ENCODE measurements at places on chromosomes 3 and 15. TPM values are rescaled to one million over a fixed set of nuclear protein-coding genes. Genes with fewer than 3 reads are reported as not detected.

DNA sequence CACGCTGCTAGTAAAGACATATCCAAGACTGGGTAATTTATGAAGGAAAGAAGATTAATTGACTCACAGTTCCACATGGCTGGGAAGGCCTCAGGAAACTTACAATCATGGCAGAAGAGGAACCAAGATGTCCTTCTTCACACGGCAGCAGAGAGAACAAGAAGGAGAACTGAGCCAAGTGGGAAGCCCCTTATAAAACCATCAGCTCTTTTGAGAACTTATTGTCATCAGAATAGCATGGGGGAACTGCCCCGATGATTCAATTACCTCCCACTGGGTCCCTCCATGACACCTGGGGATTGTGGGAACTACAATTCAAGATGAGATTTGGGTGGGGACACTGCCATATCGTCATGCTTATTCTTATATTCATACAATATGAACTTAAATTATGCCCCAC, 49.0 kb downstream of the DUT start:
- DNase-seq, result no peak
- no peaks in the 10 kb centered on the region for H3K4me1 ChIP-seq
- no peaks in the 10 kb centered on the region for H3K27me3 ChIP-seq
- no peak overlapping the region for H3K4me3 ChIP-seq
- H3K36me3 ChIP-seq, result no peaks in the 10 kb centered on the region

GRCh38 chr3:180284331-180285110, 247.8 kb upstream of the PEX5L start:
- H3K4me3 ChIP-seq, result no peak overlapping the region
- H3K27ac ChIP-seq, result no peak overlapping the region
- no peaks in the 10 kb centered on the region for H3K4me1 ChIP-seq
- no peak for DNase-seq
- H3K27me3 ChIP-seq, result no peaks in the 10 kb centered on the region
- H3K36me3 ChIP-seq, result no peaks in the 10 kb centered on the region

DNA sequence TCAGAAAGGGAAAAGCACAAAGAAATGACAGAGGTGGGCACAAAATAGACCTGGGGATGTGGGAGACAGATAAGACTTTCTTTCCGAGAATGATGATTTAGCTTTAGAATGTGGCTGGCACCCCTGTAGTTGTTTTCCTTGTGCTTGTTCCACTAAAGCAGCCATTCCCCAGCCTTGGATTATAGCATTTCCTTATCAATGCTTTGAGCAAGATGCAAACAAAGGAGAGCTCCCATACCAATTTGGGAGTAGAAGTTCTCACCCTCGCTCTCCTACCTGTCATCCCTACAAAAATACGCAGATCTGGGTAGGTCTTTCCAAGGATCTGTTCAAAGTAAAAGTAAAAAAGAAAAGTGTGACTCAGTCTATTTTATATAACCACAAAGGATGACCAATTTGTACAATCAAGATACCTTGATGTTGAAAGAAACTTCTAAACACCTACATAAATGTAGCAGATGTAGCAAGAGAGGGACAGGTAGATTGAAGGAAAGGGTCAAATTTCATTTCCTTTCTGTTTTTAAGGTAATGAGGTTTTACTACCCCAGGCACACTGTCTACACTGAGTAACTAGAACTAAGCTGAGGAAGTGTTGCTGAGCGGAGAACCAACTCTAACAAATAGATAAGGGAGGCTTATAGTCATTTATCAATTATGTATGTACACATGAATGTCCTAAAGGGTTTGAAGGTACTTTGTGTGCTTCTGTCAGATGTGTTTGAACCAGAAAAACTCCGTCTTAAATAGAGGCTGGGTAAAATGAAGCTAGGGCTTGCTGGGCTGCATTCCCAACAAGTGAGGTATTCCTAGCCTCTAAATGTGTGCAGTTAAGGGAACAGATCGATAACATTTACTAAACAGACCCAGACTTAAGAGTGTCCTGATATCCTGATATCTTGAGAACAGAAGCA, 91.1 kb upstream of the LRRN1 start:
- DNase-seq, result no peak
- no peaks in the 10 kb centered on the region for H3K27me3 ChIP-seq
- H3K4me3 ChIP-seq, result no peak overlapping the region
- H3K36me3 ChIP-seq, result no peaks in the 10 kb centered on the region
- no peaks in the 10 kb centered on the region for H3K4me1 ChIP-seq

GRCh38 chr3:87867001-87867400, 191.8 kb downstream of the CGGBP1 start:
- no peaks in the 10 kb centered on the region for H3K27me3 ChIP-seq
- H3K36me3 ChIP-seq, result no peaks in the 10 kb centered on the region
- H3K4me1 ChIP-seq, result no peaks in the 10 kb centered on the region
- no peak overlapping the region for H3K27ac ChIP-seq
- no peak for DNase-seq

- H3K27me3 ChIP-seq, result no peaks in the 10 kb centered on the region
- no peaks in the 10 kb centered on the region for H3K4me1 ChIP-seq
- DNase-seq, result no peak
- no peak overlapping the region for H3K27ac ChIP-seq
- no peak overlapping the region for H3K4me3 ChIP-seq
- H3K36me3 ChIP-seq, result no peaks in the 10 kb centered on the region
These were observed 928.2 kb downstream of the EPHA3 start for GRCh38 chr3:90035643-90036042.

DNA sequence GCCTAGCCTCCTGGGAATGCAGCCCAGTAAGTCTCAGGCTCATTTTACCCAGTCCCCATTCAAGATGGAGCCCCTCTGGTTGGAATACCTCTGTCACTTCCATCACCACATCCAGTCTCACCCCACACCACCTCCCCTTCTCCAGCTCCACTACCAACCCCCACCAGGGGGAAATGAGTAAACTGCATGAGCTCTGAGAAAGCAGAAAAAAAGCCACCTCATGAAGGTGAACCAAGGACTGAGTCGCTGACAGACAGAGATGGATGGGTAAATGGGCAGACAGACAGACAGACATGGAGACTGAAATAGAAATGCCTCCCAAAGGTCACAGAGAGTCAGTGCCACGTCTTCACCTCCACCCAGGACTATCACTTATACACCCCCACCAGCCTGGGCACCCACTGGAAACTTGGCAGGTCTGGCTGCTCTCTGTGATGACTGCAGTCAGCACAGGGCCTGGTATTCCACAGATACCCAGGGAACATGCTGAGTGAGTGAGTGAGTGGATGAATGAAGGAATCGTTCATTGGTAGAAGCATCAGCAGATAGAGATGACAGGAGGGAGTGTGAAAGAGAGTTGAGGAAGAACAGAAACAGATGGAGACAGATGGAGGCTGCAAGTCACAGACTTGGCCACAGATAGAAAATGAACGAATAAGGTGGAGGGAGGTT, 4.9 kb upstream of the LOXL1 start:
- no peak overlapping the region for H3K27ac ChIP-seq
- H3K36me3 ChIP-seq, result no peaks in the 10 kb centered on the region
- H3K4me1 ChIP-seq, result no peaks in the 10 kb centered on the region

GRCh38 chr3:10334459-10334858, 13.5 kb upstream of the SEC13 start:
- H3K36me3 ChIP-seq, result peaks cover 32% of the 10 kb centered on the region
- H3K27me3 ChIP-seq, result no peaks in the 10 kb centered on the region
- no peaks in the 10 kb centered on the region for H3K4me1 ChIP-seq
- H3K4me3 ChIP-seq, result no peak overlapping the region

DNA sequence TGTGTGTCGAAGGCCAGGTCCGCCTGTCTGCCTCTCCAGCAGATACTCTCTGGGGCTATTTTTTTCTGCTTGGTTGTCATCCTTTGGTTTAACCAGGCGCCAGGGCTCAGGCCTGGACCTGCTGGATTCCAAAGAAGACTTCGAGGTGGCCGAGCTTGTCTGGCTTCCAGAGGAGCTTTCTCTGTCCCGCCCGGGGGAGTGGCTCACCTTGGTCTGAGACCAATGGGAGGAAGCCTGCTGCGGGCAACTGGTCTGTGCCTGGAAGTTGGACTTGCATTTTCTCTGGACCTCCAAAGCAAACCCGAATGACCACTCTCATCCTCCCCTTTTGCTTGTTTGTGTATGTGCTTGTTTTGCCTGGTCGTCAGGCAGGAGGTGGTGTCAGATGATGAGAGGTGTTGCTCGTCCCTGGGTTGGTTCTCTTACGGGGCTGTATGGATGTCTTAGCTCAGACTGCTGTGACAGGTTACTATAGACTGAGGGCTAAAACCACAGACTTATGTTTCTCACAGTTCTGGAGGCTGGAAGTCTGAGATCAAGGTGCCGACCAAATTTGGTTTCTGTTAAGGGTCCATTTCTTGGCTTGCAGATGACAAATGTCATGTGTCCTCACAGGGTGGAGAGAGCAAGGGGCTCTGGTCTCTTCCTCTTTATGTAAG, 19.3 kb downstream of the IGF1R start:
- H3K4me3 ChIP-seq, result no peak overlapping the region
- no peak for DNase-seq
- H3K4me1 ChIP-seq, result no peaks in the 10 kb centered on the region
- H3K27me3 ChIP-seq, result no peaks in the 10 kb centered on the region

- no peaks in the 10 kb centered on the region for H3K36me3 ChIP-seq
- no peak for DNase-seq
- no peaks in the 10 kb centered on the region for H3K4me1 ChIP-seq
These were observed 78.3 kb upstream of the LMCD1 start for GRCh38 chr3:8423307-8423706.

DNA sequence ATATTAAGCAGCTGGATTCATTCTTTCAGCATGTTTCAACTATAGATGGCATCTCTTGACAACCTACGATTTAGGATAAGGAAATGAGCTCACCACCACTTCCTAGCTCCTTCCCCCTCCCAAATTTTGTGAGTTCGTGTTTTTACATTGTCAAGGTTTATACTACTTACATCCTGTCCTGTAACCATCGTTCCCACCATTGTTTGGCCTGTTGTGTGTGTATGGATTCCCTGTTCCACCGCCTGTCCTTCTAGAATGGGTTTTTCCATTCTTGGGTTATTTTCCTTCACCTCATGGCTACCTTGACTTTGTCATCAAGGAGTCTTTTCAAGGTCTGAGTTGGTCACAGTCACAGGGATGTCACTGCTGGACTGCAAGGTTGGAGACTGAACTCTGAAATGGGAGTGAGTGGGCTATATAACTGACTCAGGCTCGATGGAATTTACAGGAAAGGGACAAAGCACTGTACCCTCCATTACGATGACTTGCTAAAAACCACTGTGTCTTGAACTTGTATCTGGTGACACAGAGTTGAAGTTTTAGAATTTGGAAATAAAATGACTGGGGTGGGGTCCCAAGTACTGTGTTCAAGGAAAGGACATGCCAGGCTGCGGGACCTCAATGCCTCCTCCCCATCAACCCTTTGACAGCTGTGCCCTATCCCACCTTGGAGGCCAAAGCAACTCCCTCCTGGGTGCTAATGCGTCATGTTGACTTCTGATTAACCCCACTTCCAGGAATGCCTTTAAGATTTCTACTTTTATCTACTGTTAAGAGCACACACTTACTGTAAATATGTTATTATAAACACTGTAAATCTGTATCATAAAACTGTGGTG, 66.8 kb upstream of the BLM start:
- H3K4me1 ChIP-seq, result no peaks in the 10 kb centered on the region
- no peak overlapping the region for H3K27ac ChIP-seq
- no peak overlapping the region for H3K4me3 ChIP-seq
- DNase-seq, result no peak
- H3K27me3 ChIP-seq, result no peaks in the 10 kb centered on the region

DNA sequence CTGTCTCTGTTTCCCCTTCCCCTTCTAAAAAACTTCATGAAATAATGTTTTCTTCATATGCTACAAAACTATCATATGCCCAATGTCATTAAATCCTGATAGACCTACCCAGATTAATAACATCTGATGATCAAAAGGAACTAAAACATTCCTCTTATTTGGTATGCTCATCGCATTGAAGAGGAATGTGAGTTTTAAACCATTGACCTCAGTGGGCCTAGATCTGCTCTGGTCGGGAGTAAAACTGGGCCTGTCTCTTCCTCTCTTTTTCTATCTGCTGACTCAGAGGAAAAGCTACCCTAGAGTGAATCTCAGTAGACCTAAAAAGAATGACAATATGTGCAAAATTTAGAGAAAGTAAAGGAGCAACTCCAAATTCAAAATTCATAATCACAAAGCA, 275.8 kb downstream of the SATB1 start:
- no peaks in the 10 kb centered on the region for H3K36me3 ChIP-seq

- H3K4me1 ChIP-seq, result no peaks in the 10 kb centered on the region
- H3K4me3 ChIP-seq, result no peak overlapping the region
- H3K27me3 ChIP-seq, result no peaks in the 10 kb centered on the region
- no peak overlapping the region for H3K27ac ChIP-seq
- H3K36me3 ChIP-seq, result no peaks in the 10 kb centered on the region
These were observed 36.4 kb downstream of the ZDHHC3 start for GRCh38 chr3:44939581-44940036.

GRCh38 chr15:56468401-56468800, 3.5 kb upstream of the MNS1 start:
- peak overlapping the region; percentile 6 for H3K4me3 ChIP-seq
- no peaks in the 10 kb centered on the region for H3K27me3 ChIP-seq
- DNase-seq, result no peak
- no peaks in the 10 kb centered on the region for H3K4me1 ChIP-seq
- H3K27ac ChIP-seq, result no peak overlapping the region
- H3K36me3 ChIP-seq, result no peaks in the 10 kb centered on the region

DNA sequence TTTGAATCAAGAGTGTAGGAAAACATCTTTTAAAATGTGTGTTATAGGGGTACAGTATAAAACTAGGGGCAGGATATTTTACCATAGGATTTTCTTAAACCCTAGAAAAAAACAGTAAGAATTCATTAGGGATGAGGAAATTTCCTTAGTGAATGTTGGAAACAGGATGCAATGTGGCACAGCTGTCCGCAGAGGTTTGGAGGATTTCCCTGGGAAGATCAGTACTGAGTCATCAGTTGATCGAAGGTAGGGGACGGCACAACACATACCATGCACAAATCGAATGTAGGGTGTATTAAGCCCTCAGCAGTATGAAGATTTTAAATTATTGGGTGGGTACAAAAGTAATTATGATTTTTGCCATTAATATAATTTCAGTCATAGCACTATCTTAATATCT, 49.9 kb downstream of the FNDC3B start:
- no peak overlapping the region for H3K4me3 ChIP-seq
- H3K27me3 ChIP-seq, result no peaks in the 10 kb centered on the region
- H3K27ac ChIP-seq, result no peak overlapping the region
- peaks cover 15% of the 10 kb centered on the region for H3K4me1 ChIP-seq
- no peaks in the 10 kb centered on the region for H3K36me3 ChIP-seq

DNA sequence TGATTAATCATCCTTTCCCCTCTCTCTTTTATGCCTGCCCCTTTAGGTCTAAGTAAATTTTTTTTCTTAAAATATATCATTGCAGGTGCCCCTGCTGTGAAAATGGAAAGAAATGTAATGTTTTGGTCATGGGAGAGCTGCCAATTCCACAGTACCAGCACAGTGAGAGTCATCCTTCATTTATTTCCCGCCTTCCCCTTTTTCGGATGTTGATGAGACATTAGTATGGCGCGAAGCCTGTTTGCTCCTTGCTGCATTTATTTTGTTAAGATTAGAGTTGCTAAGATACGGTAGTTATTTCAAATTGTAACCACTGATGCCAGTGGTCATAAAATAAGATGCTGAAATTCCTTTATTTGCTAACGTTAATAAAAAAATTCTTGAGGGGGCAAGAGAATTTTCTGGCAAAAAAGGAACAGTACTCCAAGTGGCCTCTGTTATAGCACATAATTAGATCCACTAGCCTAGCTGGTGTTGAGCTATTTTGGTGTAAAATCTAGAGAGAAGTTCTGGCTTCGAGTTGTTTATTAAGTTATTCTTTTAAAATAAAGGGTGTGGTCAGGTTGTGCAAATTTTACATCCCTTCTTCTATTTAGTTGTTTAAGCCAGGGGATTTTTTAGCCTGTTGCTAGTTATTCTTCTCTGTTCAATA, 62.8 kb downstream of the MDFIC2 start:
- no peaks in the 10 kb centered on the region for H3K36me3 ChIP-seq
- no peaks in the 10 kb centered on the region for H3K27me3 ChIP-seq
- no peak overlapping the region for H3K4me3 ChIP-seq
- no peak overlapping the region for H3K27ac ChIP-seq

Gene SUCLG2
- total RNA-seq, result 144 TPM

Gene HOMER2
- 38.9 TPM for total RNA-seq

Gene PLSCR4
- 41.4 TPM for total RNA-seq
